ELR (cell line): ENCODE measurements at places on chromosomes 16 and 17.

- peak; percentile 98 for DNase-seq
Measured at GRCh38 chr17:38879878-38880665, 10.2 kb downstream of the LASP1 start.

DNA sequence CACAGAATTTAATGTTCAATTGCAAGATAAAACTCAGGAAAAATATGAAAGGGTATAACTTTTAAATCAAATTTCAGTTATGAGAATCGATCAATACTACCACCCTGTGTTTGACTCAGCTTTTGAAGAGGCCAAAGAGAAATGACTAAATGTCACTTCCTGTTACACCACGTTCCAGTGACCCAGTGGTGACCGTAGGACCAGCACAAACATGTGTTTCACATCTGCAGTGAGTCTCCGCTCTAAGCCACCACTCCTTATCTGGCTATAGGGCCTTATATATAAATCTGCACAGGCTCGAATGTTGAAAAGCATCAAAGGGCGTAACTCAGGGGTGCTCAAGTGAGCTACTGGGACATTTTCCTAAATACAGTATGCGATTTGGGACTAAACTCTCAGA lies 36.1 kb downstream of the CYB5D2 start:
- DNase-seq, result peak; percentile 54

GRCh38 chr16:66605177-66605978 lies 874 bp downstream of the CMTM3 start:
- peak; percentile 58 for DNase-seq

DNA sequence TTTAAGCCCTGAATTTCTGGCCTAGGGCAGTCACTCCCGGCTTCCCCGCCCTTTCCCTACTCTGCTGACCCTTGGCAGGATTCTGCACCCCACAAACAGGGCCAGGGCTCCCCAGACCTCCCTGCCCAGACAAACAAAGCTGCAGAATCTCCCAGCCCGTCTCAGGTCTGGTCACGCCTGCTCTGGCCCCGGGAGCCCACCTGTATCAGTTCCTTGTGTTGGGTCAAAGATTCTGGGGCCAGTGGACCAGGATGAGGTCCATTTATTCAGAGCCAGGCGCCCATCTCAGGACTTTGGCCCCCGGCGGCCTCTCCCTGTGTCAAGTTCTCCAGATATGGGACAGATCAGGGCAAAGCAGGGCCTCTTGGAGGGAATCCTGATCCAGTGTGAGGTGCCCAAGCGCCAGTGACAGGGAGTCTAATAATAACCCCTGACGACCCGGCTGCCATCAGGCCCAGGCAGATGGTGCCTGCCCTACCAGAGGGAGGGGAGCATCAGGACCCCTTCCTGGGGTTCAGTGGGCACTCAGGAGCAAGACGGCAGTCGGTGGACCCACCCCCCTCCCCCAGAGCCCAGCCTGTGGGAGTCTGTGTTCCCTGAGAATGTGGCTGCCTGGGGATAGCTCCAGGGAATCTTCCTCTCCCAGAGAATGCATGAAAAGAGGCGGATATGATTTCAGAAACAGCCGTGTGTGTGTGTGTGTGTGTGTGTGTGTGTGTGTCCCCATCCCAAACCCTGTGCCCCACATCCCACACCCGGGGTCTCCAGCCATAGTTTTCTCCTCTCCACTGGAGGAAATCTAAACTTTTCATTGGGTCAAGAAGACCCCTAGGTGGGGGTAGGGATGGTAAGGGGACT lies 1.3 kb downstream of the TTYH2 start:
- no peak for DNase-seq

DNA sequence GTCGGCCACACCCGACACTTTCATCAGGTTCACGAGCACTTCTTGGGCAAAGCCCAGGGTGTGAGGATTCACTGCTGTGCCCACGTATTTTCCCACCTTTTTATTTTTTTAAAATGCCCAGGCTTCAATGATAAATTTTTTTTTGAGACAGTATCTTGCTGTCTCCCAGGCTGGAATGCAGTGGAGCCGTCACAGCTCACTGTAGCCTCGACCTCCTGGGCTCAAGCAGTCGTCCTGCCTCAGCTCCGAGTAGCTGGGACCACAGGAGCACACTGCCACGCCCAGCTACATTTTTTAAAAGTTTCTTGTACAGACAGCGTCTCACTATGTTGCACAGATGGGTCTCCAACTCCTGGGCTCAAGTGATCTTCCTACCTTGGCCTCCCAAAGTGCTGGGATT lies 17.8 kb downstream of the UTS2R start:
- DNase-seq, result no peak

GRCh38 chr16:11229432-11229831 lies 26.6 kb downstream of the SOCS1 start:
- no peak for DNase-seq
